A549 treated with GW870086 at 1 μM for 4 hours (cell line): ENCODE measurements at places on chromosomes 5 and 9. TPM values are rescaled to one million over a fixed set of nuclear protein-coding genes. Genes with fewer than 3 reads are reported as not detected.

PCDHGA6 gene
- 0.13 to 0.26 TPM (median 0.14 TPM) in 5 replicates for total RNA-seq

HEMGN gene
- not detected in 5 replicates for total RNA-seq

PKD2L2 gene
- total RNA-seq = not detected in 5 replicates

ANXA6 gene
- total RNA-seq = 40.7 to 44.8 TPM (median 42.1 TPM) in 5 replicates

HSPA4 gene
- 140 to 202 TPM (median 194 TPM) in 5 replicates for total RNA-seq

SLC1A3 gene
- 0.07 to 0.09 TPM in 2 of 5 replicates, not detected in the others for total RNA-seq

PCDHGA9 gene
- 0.05 to 0.10 TPM (median 0.07 TPM) in 4 of 5 replicates, not detected in the other for total RNA-seq

KCNT1 gene
- total RNA-seq = 0.01 to 0.06 TPM (median 0.05 TPM) in 3 of 5 replicates, not detected in the others

ARHGEF28 gene
- total RNA-seq = 10.2 to 12.3 TPM (median 11.9 TPM) in 5 replicates

LEAP2 gene
- total RNA-seq = 0.68 to 1.2 TPM (median 0.86 TPM) in 5 replicates

SLC45A2 gene
- total RNA-seq = 0.07 TPM in 1 of 5 replicates, not detected in the others

ARSI gene
- total RNA-seq = 28.6 to 39.5 TPM (median 34.0 TPM) in 5 replicates

SPINK4 gene
- not detected in 5 replicates for total RNA-seq

LAMC3 gene
- total RNA-seq = 1.5 to 3.2 TPM (median 2.1 TPM) in 5 replicates

ELP1 gene
- 18.0 to 22.4 TPM (median 20.4 TPM) in 5 replicates for total RNA-seq

OR1L8 gene
- total RNA-seq = not detected in 5 replicates

MRNIP gene
- total RNA-seq = 15.8 to 22.9 TPM (median 20.0 TPM) in 5 replicates

YTHDC2 gene
- total RNA-seq = 5.1 to 8.9 TPM (median 7.5 TPM) in 5 replicates

UGT3A1 gene
- not detected in 5 replicates for total RNA-seq

SH3GLB2 gene
- 33.8 to 53.5 TPM (median 49.7 TPM) in 5 replicates for total RNA-seq

SPARC gene
- 12.5 to 24.4 TPM (median 17.0 TPM) in 5 replicates for total RNA-seq

IFNA2 gene
- not detected in 5 replicates for total RNA-seq

HMMR gene
- 19.2 to 28.1 TPM (median 24.0 TPM) in 5 replicates for total RNA-seq
